GM13976 (cell line): ENCODE measurements at places on chromosomes 6 and 20.

DNA sequence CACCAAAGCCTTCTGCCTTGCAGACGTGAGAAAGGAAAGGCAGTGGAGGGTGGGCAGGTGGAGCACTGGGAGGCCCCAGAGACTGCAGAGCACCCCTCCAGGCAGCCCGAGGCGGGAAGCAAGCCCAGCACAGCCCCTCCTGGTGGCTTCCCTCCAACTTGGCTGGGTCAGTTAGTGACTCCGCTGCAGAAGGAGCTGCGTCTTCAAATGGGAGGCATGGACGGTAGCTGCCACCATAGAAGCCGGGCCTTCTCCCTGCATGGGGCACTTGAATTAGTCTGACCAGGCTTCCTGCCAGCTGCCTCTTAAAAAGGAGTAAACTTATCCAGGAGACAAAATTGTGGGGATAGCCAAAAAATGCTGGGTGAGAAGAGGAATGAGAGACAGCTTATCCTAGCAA, 88.0 kb upstream of the RPS6KA2 start:
- no peak for DNase-seq

- no peak for DNase-seq
Observed at GRCh38 chr6:137829641-137830083, 37.4 kb upstream of the TNFAIP3 start.

DNA sequence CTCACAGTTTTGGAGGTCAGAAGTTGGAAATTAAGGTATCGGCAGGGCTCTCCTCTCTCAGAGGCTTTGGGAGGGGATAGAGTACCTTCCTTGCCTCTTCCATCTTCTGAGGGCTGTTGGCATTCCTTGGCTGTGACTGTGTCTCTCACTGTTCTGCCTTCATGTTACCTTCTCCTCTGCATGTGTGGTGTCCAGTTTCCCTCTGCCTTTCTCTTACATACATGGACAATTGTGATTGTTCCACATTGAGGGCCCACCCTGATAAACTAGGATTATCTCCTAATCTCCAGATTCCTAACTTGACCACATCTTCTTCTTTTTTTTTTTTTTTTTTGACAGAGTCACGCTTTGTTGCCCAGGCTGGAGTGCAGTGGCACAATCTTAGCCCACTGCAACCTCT, 72.1 kb upstream of the SPACA1 start:
- no peak for DNase-seq

DNA sequence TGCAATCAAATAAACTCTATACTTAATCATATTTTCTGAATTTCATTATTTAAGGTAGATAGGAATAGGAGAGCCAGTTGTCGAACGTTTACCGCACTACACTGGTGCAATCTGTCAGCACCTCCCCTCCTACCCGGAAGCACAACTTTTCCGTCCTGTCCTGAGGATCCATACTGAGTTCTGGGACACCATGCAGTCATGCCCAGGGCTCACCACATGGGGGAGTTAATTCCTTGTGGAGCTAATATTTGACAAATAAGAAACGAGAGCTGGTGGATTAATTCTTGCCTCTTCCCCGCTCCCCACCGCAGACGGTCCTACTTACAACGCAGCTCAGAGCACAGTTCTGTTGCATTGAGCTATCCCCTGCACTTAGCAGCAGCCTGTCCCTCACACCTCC, 107.7 kb upstream of the RALGAPA2 start:
- no peak for DNase-seq

DNA sequence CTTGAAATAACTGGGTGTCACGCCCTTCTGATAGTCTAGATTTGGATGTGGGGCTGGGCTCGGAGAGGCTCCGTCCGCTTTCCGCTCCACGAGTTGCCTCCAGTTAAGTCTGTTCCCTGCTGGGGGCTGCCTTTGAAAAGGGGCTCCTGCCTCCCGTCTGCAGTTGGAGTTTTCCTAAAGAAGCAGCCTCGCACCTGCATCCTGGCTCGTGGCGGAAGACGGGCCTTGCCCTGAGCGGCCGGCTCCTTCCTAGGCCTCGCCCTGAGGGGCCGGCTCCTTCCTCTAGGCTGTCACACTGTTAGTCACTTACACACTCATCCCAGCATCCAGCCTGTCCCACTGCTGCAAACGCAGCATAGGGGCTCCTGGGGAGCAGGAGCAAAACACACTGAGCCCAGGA, 74.4 kb downstream of the SMOC2 start:
- no peak for DNase-seq

DNA sequence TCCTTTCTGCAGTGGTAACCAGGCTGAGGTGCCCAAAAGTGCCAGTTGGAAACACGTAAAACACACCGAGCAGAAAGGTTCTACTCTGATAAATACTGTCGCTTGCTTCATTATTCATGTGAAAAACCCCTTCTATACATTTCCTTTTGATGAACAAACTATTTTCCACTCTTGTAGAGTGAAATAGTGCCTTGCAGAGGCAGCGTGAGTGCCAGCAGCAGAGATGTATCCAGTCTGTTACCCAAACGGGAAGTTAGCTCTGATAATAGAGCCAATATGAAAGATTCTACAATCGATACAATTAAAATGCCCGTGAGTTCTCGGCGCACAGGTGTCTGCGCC, 1.5 kb downstream of the ZBTB46 start:
- no peak for DNase-seq

DNA sequence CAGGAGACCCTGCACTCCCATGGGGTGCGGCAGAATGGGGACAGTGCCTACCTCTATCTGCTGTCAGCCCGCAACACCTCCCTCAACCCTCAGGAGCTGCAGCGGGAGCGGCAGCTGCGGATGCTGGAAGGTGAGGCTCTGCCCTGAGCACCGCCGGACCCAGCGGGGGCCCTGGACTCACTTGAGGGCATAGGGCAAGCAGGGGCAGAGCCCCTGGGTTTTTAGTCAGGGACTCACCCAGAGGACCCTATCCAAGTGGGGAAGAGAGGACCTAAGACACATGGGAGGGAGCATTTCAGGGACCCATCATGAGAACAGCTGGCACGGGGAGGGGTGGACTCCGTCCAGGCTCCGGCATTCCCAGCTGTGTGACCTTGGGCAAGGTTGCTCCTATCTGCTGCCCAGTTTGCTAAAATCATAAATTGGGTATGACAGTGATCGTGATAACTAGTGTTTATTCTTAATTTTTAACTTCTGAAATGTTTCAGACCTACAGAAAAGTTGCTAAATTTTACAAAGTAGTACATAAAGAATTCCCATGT, 9.8 kb downstream of the RBCK1 start:
- no peak for DNase-seq

DNA sequence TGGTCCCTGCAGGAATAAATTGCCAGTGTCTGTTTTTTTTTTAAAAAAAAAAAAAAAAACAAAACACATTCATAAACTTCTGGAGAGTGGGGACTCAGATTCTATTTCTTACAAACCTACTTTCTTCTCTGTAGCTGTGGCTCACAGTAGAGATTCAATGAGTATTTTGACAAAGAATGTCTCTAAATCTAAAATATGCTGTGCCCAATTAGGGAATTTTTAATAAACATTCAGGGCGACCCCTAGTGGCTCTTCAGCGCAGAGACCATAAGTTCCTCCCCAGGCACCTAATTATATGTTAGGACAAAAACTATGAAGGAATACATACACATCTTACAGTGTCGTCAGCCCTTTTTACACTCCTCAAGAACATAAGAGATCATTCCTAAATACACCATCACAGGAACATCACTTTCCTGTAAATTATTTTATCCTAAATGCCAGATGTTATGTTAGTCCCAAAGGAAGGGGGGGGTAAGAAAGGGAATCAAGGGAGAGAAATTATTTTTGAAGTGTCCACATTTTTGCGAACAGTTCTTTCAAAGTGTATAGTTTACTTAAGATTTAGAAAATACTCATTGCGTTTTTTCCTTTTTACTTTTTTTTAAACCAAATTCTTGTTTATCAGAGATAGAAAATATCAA, 21.8 kb upstream of the NAA20 start:
- DNase-seq, result peak; percentile 60

DNA sequence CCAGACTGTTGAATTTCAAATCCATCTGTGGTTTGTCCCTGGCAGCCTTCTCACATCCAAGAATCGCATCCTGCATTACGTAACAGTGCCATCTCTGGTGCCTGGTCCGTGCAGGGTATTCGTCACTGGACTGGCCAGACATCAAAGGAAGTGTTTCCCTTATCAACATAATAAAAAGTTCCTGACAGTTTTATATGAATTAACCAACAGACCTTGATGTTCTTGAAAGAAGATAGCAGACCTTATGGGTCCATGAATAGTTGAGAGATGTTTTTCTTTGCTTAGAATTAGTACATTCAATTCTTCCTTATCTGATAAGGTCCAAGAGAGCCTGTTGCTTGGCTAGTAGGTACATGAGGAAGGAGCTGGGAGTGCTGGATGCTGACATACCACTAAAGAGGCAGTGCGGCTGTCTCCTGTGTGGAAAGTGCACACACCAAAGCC, 77.6 kb downstream of the PHACTR2 start:
- no peak for DNase-seq

DNA sequence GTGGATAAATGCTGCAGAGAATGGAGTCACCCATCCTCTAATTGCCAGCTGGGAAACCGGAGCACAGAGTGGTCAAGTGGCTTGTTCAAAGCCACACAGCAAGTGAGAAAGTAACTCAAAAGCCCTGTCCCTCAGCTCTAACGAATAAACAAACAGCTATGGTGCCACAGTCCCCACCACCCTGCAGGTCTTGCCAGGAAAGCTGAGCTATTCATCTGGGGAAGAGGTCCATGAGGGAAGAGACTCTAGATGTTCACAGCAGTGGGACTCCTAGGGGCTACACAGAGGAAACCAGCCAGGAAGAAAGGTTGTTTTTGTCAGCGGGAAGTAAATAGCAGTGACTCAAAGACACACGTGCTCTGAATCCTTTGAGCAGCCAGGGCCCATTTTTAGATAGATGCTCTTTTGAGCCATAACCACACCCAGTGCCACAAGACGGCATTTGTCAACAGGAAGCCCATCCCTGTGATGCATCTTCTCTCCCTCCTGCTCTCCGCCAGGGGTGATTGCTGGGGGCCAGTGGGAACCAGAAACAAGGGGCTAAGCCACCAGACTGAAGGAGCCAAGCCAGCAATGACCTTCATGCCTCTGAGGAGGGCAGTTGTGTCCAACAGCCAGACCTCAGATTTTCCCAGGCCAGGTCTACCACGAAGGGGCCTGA, 32.4 kb upstream of the TCP11 start:
- DNase-seq, result no peak

GRCh38 chr20:56689318-56689717, 60.2 kb downstream of the TFAP2C start:
- no peak for DNase-seq

DNA sequence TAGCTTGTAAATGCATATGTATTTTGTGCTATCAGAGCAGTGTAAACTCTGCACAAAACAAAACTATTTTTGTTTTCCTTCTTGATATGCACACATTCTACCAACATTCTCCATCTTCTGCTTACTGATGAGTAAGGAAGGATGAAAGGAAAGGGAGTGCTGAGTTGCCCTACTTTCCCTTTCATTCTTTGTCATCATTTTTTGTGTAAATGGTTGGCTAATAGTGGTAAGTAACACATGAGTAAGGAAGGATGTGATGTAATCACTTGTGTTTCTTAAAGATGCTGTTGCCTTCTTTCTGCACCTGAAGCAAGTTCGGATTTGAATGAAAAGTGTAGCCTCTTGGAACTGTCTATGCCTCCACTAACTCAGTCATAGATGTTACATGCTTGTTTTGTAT, 4.6 kb upstream of the REV3L start:
- DNase-seq, result peak; percentile 55

GRCh38 chr20:9617940-9618339, 103.5 kb downstream of the LAMP5 start:
- no peak for DNase-seq

DNA sequence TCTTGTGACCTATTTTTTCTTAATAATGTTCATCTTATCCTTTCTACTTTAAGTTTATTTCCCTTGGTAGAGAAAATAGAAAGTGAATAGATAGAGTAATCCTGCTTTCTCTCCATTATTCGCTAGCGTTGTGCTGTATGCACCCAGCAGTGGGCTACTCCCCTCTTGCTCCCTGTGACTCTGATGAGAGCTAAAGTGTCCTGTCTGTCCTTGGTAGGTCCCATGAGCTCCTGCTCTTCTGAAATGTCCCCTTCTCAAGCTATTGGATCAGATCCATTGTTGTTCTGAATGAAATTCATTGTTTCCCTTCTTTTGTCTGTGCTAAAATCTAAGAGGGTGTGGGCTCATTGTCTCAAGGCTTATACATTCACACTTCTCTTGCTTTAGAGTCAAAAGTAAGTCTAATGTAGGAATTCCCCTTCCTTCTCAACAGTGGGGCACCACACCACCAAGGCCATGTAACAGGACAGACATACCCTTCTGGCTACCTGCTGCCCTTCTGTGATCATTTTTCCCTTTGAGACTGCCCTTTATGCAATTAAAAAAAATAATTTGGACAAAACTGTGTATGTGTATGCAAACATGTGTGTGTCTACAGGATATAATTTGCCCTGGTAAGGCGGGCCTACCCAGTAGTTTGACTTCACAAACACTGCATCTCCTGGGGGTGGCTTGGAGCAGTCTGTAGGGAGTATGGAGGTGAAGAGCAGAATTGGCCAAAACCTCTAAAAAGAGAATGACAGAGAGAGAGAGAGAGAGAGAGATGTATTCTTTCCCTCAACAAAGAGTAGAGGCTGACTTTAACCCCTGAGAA, 167.0 kb upstream of the MYLIP start:
- DNase-seq, result no peak

- no peak for DNase-seq
Observed at GRCh38 chr6:130744576-130745366, 82.4 kb upstream of the SMLR1 start.

DNA sequence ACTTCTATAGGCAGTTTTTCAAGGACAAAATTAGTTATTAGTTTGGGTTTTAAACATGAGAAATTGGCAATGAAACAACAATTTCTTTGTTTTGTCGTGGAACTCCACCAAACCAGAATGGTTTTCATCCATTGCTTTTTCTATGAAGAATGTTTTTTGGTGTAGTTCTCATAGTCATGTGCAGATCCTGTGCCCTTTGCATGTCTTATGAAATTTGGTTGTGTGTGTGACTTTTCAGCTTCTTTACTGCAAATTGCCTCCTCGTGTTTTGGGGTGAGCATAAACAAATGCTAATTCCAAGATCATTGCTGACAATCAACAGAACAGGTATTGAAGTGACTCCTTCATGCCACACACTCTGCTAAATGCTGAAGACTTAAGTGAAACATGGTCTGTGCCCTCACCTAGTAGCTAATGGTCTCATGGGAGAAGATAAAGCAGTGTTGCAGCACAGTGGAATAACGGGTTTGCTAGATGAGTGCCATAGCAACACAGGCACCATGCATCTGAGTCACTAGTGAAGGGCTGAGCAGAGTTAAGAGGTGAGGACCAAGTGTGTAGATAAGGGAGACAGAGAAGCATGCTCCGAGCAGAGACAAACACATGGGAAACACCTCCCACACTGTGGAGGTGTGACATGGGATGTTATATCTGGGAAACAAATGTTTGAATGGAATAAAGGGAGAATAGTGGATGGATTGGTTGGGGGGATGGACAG, 120.0 kb downstream of the SLC16A10 start:
- no peak for DNase-seq

DNA sequence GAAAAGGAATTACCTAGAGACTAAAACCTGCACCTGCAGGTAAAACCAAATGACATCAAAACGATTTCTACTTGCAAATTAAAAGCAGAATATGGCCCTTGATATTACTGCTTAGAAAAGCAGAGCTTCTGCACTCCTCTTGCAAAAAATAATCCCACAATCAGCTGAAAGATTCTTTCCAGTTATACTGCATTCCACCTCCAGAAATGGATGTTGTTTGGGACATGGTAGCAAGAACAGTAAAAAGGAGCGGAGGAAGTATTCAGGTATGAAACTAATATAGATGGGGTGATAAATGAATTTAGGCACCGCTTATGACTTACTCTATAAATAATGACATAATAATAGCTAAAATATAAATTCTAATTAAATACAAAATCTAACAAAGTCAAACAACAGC, 14.9 kb downstream of the ATXN1 start:
- no peak for DNase-seq

- DNase-seq, result peak; percentile 69
Observed at GRCh38 chr20:35207950-35208611, 18.4 kb upstream of the MMP24 start.
